Fibroblast of lung (primary cell): ENCODE measurements at places on chromosomes 16 and 17. TPM values are rescaled to one million over a fixed set of nuclear protein-coding genes. Genes with fewer than 3 reads are reported as not detected.

ANKS4B gene
- not detected in 2 replicates for polyA plus RNA-seq

- no peaks in the 10 kb centered on the region for H3K4me1 ChIP-seq
- no peaks in the 10 kb centered on the region for H3K36me3 ChIP-seq
- no peak for DNase-seq
These were observed 190.9 kb upstream of the GSE1 start for GRCh38 chr16:85422196-85422631.

NACA2 gene
- polyA plus RNA-seq, result 0.17 TPM in 1 of 2 replicates, not detected in the other

- no peaks in the 10 kb centered on the region for H3K36me3 ChIP-seq
- no peaks in the 10 kb centered on the region for H3K27me3 ChIP-seq
- no peak overlapping the region for H3K27ac ChIP-seq
- H3K4me1 ChIP-seq, result peaks cover 3% of the 10 kb centered on the region
These were observed 8.5 kb upstream of the LONP2 start for GRCh38 chr16:48235556-48236136.

- H3K4me3 ChIP-seq, result no peak overlapping the region
- H3K36me3 ChIP-seq, result no peaks in the 10 kb centered on the region
- no peak overlapping the region for H3K27ac ChIP-seq
These were observed 251.9 kb downstream of the RBFOX1 start for GRCh38 chr16:7584561-7584960.

MYH1 gene
- polyA plus RNA-seq, result not detected in 2 replicates

B9D1 gene
- polyA plus RNA-seq, result 32.0 and 35.7 TPM in 2 replicates

NLRC3 gene
- not detected in 2 replicates for polyA plus RNA-seq

OMG gene
- 17.3 and 19.7 TPM in 2 replicates for polyA plus RNA-seq
